Myocyte (in vitro differentiated cells): ENCODE measurements at places on chromosomes 12 and 14. TPM values are rescaled to one million over a fixed set of nuclear protein-coding genes. Genes with fewer than 3 reads are reported as not detected.

DNA sequence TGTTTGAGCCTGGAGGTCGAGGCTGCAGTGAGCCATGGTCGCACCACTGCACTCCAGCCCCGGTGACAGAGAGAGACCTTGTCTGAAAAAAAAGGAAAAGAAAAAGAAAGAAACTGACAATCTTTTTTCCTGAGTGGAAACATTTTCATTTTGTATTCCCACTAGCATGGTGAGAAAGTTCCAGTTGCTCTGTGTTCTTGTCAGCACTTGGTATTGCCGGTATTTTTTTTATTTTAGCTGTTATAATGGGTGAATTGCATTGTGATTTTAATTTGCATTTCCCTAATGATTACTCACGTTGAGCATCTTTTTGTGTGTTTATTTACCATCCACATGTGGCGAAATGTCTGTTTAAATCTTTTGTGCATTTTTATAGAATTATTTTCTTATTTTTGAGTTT, 25.6 kb downstream of the GLT8D2 start:
- DNase-seq, result no peak

Gene CD69
- not detected in 2 replicates for total RNA-seq

- no peak for DNase-seq
Measured at GRCh38 chr12:93741659-93742109, 64.5 kb downstream of the CRADD start.

Gene PMEL
- 0.10 and 0.53 TPM in 2 replicates for total RNA-seq

DNA sequence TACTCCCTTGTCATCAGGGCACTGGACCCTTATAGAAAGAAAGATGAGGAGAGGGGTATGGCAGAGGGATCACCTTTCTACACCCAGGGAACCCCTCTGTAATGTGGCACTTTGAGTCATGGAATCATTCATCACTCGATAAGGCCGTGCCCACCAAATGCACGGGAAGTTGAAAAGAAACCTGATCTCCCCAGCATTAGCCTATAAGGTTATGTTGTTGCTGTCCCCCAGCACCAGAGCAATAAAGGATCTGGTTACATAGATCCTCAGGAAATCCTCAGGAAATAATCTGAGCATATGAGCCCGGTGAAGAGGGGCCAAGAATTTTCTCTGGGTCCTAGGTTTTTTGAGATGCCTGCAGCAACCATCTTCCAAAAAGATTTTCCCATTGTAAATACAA, 148.8 kb upstream of the CRY1 start:
- DNase-seq, result no peak

Gene IRAK3
- total RNA-seq, result 0.32 TPM in 1 of 2 replicates, not detected in the other

Gene PLCZ1
- not detected in 2 replicates for total RNA-seq

DNA sequence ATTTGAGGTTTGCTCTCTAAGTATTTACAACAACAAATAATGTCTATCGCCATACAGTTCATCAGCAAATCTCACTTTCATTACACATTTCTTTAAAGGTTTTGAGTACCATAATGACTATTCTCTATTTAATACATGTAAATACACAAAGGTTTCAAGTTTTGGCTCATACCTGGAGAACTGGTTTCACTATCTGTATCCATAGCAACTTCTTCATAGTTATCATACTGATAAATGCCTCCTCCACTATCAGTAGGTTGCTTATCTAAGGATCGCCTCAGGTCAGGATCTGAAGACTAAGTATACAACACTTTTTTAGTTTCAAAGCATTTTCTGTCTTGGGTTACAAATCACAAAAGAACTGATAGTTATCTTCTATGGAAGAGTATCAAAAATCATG, 21.4 kb downstream of the ZFC3H1 start:
- no peak for DNase-seq

DNA sequence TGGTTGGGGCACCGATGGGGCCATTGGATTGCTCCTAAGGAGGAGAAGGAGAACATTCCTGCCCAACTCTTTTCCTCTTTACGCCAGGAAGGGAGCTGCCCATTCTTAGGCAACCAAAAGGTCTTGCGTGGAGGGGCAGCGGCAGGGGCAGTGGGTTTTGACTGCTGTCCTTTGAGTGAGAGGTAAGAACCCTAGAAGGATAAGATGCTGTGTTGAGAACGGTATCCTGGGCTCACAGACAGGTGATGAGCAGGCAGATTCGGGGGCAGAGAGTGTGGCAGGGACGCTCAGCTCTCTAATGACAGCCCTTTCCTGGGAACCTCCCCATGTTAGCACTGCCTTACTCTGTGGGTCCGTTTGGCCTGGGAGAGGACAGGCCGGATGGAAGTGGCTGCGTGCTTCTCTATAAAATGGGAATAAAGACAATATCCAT, 13.2 kb downstream of the LRTM2 start:
- no peak for DNase-seq

Gene ETFBKMT
- 2.8 and 4.8 TPM in 2 replicates for total RNA-seq

Gene RIPK3
- not detected in 2 replicates for total RNA-seq

GRCh38 chr12:111283521-111283920, 85.4 kb downstream of the PHETA1 start:
- no peak for DNase-seq

- no peak for DNase-seq
Measured at GRCh38 chr12:2624543-2625288, 170.1 kb upstream of the FKBP4 start.

DNA sequence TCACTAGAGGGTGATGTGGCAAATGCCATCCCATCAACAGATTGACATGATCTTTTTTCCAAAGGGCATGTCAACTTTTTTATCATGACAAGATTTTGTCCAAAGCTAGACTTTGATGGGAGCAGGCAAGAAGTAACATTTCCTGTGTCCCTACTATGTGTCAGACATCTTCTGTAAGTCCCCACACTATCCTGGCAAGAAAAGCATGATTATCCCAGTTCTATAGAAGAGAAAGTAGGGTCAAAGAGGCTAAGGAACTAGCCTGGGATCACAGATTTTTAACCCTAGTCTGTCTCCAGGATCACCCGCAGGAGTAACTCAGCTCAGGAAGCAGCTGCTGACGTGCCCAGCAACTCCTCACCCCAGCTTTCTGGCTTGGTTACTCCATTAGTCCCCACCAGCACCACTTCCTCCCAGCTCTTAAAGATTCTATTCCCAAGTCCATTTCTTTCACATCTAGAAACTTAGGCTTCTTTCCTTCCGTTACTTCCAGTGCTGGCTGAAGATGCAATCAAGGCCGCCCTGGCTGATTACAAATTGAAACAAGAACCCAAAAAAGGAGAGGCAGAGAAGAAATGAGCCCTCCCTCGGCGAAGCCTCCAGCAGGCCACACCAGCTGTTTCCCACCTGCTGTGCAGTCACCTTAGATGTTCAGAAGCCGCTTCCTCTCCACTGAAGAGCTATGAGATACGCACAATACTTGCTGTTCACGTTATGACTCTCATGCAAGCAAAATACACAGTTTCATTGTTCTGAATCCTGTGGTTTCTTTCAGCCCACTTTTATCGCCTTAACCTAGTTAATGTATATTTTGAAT, 6.2 kb downstream of the ISCU start:
- no peak for DNase-seq

GRCh38 chr12:51156245-51156765, 16.6 kb downstream of the TFCP2 start:
- DNase-seq, result no peak

DNA sequence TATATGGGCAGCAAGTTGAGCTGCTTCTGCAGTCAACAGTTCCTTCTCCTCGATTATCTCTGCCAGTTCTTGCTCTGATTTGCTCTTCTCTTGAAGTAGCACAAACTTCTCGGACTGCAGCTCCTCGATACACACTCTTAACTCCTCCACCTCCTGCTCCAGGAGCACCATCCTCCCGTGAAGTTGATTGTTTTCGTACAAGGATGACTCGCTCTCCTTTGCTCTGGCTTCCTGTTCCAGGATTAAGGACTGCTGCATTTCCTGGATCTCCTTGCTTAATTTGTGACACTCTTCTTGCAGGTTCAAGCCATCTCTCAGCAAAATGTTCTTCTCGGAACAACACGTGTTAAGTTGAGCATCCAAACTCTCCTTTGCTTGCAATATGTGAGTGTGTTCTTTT, 56.2 kb upstream of the VPS33A start:
- DNase-seq, result no peak

Gene TOMM20L
- total RNA-seq, result not detected in 2 replicates

Gene SLC6A15
- total RNA-seq, result 3.3 and 3.7 TPM in 2 replicates

- peak; percentile 37 for DNase-seq
Measured at GRCh38 chr12:54139019-54139418, 49.8 kb downstream of the SMUG1 start.

Gene NOVA1
- total RNA-seq, result 1.5 and 2.5 TPM in 2 replicates

DNA sequence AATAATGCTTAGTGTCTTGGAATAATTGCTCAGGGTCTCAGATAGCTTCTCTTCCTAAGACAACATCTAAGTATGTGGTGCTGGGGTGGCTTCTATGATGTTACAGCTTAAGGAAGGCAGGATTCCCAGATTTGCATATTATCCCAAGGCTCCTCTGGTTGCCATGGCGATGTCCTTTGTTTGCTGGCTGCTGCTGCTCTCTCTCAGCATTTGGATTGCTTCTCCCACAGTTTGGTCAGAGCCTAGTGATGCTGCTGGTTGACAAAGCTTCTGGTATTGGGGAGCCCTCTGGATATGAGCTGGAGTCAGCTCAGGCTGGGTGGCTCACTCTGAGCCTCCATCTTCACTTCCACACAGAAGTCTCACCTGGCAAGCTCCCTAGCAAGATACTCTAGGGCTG, 56.4 kb upstream of the FBXO33 start:
- DNase-seq, result peak; percentile 3

DNA sequence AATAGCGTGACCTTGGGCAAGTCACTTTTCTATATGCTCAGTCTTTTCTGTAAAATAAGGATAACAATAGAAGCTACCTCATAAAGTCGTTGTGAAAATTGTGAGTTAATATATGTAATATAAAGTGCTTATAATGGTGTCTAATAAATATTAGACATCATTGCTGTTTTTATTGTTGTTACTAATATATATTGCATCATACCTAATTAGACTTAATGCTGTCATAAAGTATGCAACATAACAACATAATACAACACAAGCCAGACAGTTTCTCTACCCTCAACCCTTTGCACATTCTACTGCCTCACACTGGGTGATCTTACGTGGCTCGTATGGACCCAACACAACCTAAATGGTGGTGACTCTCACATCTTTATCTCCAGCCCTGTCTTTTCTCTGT, 136.9 kb downstream of the KICS2 start:
- no peak for DNase-seq

GRCh38 chr12:105765053-105766014, 373.4 kb downstream of the NUAK1 start:
- no peak for DNase-seq

Gene KRT72
- total RNA-seq, result not detected in 2 replicates

DNA sequence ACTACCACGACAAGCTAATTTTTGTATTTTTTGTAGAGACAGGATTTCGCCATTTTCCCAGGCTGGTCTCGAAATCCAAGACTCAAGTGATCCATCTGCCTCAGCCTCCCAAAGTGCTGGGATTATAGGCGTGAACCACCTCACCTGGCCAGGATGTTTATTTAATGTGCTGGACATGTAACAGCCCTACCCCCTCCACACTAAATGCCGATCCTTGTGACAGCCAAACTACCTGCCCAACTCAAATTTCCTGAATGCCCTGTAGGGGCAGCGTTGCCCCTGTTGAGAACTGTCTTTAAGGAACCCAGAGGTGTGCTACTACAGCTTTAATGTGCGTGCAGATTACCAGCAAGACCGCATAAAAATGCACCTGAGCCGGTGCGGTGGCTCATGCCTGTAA, 48.1 kb downstream of the KCNK13 start:
- DNase-seq, result no peak

- no peak for DNase-seq
Measured at GRCh38 chr14:104545151-104545941, 34.2 kb upstream of the C14orf180 start.
